H1 (cell line): ENCODE measurements at places on chromosomes 6 and 20. TPM values are rescaled to one million over a fixed set of nuclear protein-coding genes. Genes with fewer than 3 reads are reported as not detected.

GRCh38 chr6:148556410-148556809 lies 190.4 kb upstream of the UST start:
- peaks cover 7% of the 10 kb centered on the region; the same call in 1 of the 2 replicates for H3K27me3 ChIP-seq
- H3K27ac ChIP-seq = no peak overlapping the region
- no peak for DNase-seq
- H3K36me3 ChIP-seq = no peaks in the 10 kb centered on the region

- H3K27ac ChIP-seq = peak overlapping the region; percentile 68
- no peaks in the 10 kb centered on the region for H3K36me3 ChIP-seq
- H3K4me1 ChIP-seq = no peaks in the 10 kb centered on the region
- H3K4me3 ChIP-seq = peak overlapping the region; percentile 75
- no peaks in the 10 kb centered on the region for H3K27me3 ChIP-seq
Observed at GRCh38 chr6:77368660-77369313, 94.5 kb downstream of the HTR1B start.

- no peaks in the 10 kb centered on the region for H3K4me1 ChIP-seq
- no peaks in the 10 kb centered on the region for H3K36me3 ChIP-seq
- H3K27me3 ChIP-seq = no peaks in the 10 kb centered on the region
- H3K4me3 ChIP-seq = no peak overlapping the region
- H3K27ac ChIP-seq = no peak overlapping the region
Observed at GRCh38 chr20:17369506-17369905, 142.7 kb downstream of the PCSK2 start.

DNA sequence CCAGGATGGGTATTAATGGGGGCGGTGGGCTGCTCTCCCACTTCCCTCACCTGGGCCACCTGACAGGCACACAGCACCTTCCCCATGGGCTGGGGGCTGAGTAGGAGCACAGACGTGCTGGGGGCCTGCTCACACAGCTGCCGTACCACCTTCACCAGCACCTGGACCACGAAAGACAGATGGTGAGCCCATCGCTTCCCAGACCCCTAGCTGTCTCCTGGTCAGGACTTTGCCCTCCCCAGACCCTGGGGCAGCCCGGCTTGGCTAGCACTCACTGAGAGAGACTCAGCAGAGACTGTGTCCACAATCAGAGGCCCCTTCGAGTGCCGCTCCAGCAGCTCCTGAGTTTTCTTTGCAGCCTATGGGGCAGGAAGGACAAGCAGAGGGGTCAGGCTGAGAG lies 12.0 kb downstream of the AARS2 start:
- no peak overlapping the region for H3K27ac ChIP-seq
- peaks cover 12% of the 10 kb centered on the region for H3K27me3 ChIP-seq
- H3K36me3 ChIP-seq = peaks cover 19% of the 10 kb centered on the region
- H3K4me1 ChIP-seq = peaks cover 9% of the 10 kb centered on the region; the same call in 1 of the 2 replicates

DNA sequence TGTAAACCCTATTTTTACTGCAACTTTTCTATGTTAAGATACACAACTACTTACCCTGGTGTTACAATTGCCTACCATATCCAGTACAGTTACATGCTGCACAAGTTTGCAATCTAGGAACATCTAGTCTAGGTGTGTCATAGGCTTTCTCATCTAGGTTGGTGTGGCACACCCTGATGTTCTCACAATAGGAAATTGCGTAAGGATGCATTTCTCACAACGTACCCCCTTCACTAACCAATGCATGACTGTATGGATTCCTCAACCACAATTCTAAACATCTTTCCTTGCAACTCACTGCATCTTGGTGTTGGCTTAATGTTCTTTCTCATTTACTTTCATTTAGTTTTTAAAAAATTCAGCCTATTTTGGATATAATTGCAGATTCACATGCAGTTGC lies 31.6 kb downstream of the GJA10 start:
- H3K4me3 ChIP-seq = no peak overlapping the region
- H3K27me3 ChIP-seq = no peaks in the 10 kb centered on the region
- H3K4me1 ChIP-seq = no peaks in the 10 kb centered on the region
- no peak overlapping the region for H3K27ac ChIP-seq
- no peaks in the 10 kb centered on the region for H3K36me3 ChIP-seq

DNA sequence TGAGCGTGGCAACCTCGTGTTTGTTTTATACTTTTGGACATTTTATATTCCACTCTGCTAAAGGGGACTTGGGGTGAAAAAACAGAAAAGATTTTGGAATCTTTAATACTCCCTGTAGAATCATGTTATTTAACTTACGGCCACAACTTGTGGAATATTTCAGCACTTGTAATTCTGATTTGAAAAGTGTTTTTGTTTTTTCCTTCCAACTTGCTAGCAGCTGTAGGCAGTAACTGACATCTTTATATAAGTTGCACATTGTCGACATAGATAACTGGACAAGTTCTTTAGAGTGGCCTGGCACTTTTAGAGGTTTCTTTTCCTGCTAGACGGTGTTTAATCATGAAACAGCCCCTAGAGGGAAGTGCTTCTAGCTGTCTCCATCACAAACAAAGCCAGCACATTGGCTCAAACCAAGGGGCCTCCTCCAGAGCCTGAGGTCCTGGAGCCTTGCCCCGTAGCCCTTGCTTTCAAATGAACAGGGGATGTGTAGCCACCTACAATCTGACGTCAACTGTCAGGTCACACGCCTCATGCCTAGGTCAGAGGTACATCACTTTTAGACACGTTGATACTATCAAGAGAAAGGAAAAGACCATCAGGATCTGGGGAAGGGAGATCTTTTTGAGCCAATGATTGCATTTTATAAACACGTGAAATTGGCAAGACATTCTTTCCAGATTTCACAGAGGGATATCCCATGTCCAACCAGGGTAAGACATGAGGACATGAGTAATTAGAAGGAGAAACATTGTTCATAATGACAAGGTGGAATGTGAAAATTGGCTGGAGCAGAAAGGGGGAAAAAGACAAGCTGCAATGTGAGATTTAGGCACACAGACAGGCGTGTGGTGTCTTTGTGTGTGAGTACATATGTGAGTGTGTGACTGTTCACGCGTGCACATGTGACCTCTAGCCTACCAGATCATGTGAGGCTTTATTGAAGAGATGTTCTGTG lies 92.1 kb downstream of the TXNDC5 start:
- no peak overlapping the region for H3K4me3 ChIP-seq
- no peak overlapping the region for H3K27ac ChIP-seq
- no peaks in the 10 kb centered on the region for H3K4me1 ChIP-seq
- H3K36me3 ChIP-seq = no peaks in the 10 kb centered on the region

- no peaks in the 10 kb centered on the region for H3K36me3 ChIP-seq
- no peaks in the 10 kb centered on the region for H3K4me1 ChIP-seq
- H3K4me3 ChIP-seq = no peak overlapping the region
- no peak overlapping the region for H3K27ac ChIP-seq
- no peaks in the 10 kb centered on the region for H3K27me3 ChIP-seq
- DNase-seq = no peak
Observed at GRCh38 chr6:132693478-132693877, 20.4 kb downstream of the VNN1 start.

DNA sequence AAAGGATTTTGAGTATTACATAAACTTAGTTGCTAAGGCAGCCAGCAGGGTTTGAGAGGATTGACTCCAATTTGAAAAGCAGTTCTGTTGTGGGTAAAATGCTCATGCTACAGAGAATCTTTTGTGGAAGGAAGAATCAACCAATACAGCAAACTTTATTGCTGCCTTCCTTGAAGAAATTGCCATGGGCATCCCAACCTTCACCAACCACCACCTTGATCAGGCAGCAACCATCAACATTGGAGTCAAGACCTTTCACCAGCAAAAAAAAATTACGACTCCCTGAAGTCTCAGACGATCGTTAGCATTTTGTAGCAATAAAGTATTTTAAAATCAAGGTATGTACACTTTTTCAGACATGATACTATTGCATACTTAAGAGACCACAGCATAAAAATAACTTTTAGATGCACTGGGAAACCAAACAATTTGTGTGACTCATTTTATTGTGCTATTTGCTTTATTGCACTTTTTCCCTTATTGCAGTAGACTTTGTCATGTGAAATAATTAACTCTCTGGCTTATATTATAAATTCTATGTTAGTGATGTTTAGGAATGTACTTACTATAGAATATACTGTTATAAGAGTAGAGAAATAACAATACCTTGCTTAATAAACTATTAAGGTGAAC lies 390.8 kb downstream of the CDKAL1 start:
- no peaks in the 10 kb centered on the region for H3K36me3 ChIP-seq
- no peak overlapping the region for H3K4me3 ChIP-seq
- no peak for DNase-seq

DNA sequence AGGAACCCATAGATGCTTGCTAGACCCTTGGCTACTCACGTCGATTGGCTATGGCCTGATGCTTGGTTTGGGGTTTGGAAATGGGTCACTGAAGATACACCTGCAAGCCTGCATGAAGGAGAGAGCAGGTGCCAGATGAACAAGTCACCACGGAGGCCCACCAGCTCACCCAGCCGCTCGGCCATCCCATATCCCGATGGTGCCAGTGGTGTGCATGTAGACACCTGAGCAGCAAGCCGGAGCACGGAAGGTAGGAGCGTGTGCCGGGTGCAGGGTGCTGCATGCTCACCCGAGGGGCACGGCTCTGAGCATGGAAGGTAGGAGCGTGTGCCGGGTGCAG lies 35.9 kb downstream of the DACT2 start:
- H3K27me3 ChIP-seq = no peaks in the 10 kb centered on the region
- no peaks in the 10 kb centered on the region for H3K36me3 ChIP-seq
- no peak for DNase-seq
- no peaks in the 10 kb centered on the region for H3K4me1 ChIP-seq
- no peak overlapping the region for H3K27ac ChIP-seq

DNA sequence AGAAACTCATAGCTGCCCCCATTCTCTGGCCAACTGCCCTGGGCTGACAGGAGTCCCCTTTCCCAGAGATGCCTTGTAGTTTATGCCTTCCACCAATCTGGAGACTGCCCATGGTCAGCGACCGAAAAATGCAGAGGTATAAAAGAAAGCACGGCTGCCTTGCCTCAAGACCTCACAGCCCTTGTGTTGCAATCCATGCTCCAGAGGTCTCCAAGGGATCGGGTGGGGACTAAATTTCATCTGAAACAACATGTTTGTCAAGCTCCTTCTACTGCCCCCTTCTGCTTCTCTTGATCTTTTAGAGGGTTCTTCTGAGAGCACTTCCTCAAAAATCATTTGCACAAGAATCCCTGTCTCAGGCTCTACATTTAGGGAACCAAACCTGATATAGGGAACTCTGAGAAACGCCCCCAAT lies 128.8 kb downstream of the PLCB1 start:
- DNase-seq = no peak
- H3K27me3 ChIP-seq = no peaks in the 10 kb centered on the region
- H3K36me3 ChIP-seq = no peaks in the 10 kb centered on the region
- no peaks in the 10 kb centered on the region for H3K4me1 ChIP-seq

GRCh38 chr6:123127807-123128206 lies 131.8 kb downstream of the CLVS2 start:
- no peaks in the 10 kb centered on the region for H3K4me1 ChIP-seq
- H3K27me3 ChIP-seq = no peaks in the 10 kb centered on the region
- H3K36me3 ChIP-seq = no peaks in the 10 kb centered on the region
- DNase-seq = no peak
- H3K4me3 ChIP-seq = no peak overlapping the region

DNA sequence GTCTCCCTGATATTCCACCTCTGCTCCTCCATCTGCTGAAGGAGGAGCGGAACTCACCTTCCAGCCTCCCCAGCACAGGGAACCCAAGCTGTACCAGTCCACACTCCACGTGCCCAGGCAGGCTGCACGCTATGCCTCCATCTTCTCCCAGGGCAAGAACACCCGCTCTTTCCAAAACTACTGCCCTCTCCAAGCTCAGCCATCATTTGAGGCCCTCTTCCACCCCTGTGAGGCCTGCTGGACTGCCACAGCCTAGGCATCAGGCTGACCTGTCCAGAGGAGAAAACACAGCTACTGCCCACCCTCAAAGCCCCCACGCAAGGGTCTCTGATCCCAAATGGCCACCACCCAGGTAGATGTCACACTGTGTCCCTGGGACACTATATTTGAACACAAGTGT lies 99.9 kb downstream of the PRND start:
- H3K4me1 ChIP-seq = peaks cover 4% of the 10 kb centered on the region
- DNase-seq = no peak
- peak overlapping the region; percentile 86 for H3K4me3 ChIP-seq
- H3K27ac ChIP-seq = no peak overlapping the region
- no peaks in the 10 kb centered on the region for H3K36me3 ChIP-seq

DNA sequence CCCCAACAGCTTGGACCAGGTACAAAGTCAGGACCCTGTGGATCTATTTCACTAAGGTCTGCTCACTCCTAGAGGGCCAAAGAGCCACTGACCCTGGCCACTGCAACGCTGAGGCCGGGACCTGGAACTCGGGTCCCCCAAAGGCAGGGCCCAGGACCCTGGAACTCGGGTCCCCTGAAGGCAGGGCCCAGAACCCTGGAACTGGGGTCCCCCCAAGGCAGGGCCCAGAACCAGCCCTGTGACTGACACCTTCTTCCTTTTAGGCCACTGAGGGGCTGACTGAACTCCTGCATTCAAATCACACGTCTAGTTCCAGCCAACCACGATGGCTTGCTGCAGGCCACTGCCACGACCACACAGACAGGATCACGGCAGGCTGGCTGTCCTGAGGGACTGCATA lies 9.4 kb downstream of the TCFL5 start:
- no peaks in the 10 kb centered on the region for H3K27me3 ChIP-seq
- H3K4me1 ChIP-seq = no peaks in the 10 kb centered on the region
- peaks cover 26% of the 10 kb centered on the region for H3K36me3 ChIP-seq
- DNase-seq = no peak
- no peak overlapping the region for H3K4me3 ChIP-seq

- no peak for DNase-seq
- H3K36me3 ChIP-seq = no peaks in the 10 kb centered on the region
- H3K27me3 ChIP-seq = no peaks in the 10 kb centered on the region
- H3K4me3 ChIP-seq = no peak overlapping the region
- H3K27ac ChIP-seq = no peak overlapping the region
Observed at GRCh38 chr6:56767892-56768531, 125.3 kb upstream of the DST start.

- H3K4me3 ChIP-seq = no peak overlapping the region
- no peaks in the 10 kb centered on the region for H3K27me3 ChIP-seq
- H3K27ac ChIP-seq = no peak overlapping the region
- no peaks in the 10 kb centered on the region for H3K4me1 ChIP-seq
Observed at GRCh38 chr6:41625442-41625841, 12.8 kb upstream of the MDFI start.

- no peak overlapping the region for H3K4me3 ChIP-seq
- no peaks in the 10 kb centered on the region for H3K27me3 ChIP-seq
- no peak overlapping the region for H3K27ac ChIP-seq
Observed at GRCh38 chr20:41989935-41990635, 371.9 kb upstream of the CHD6 start.

GRCh38 chr6:145327586-145327985 lies 407.7 kb downstream of the EPM2A start:
- H3K27ac ChIP-seq = no peak overlapping the region
- H3K4me1 ChIP-seq = no peaks in the 10 kb centered on the region
- no peaks in the 10 kb centered on the region for H3K36me3 ChIP-seq
- no peaks in the 10 kb centered on the region for H3K27me3 ChIP-seq
- no peak overlapping the region for H3K4me3 ChIP-seq

GRCh38 chr6:153564803-153565202 lies 433.7 kb upstream of the RGS17 start:
- no peaks in the 10 kb centered on the region for H3K36me3 ChIP-seq
- no peak overlapping the region for H3K27ac ChIP-seq
- no peak for DNase-seq
- H3K4me3 ChIP-seq = no peak overlapping the region
- no peaks in the 10 kb centered on the region for H3K27me3 ChIP-seq

- no peaks in the 10 kb centered on the region for H3K4me1 ChIP-seq
- no peak for DNase-seq
- no peak overlapping the region for H3K4me3 ChIP-seq
- no peak overlapping the region for H3K27ac ChIP-seq
- H3K27me3 ChIP-seq = no peaks in the 10 kb centered on the region
- H3K36me3 ChIP-seq = no peaks in the 10 kb centered on the region
Observed at GRCh38 chr20:44460795-44461141, 14.9 kb upstream of the TTPAL start.

GMPR gene
- total RNA-seq = 0.99 and 1.2 TPM in 2 replicates

TSHZ2 gene
- 0.30 and 0.48 TPM in 2 replicates for total RNA-seq

BMP7 gene
- total RNA-seq = 7.2 and 9.2 TPM in 2 replicates

SLC17A3 gene
- not detected in 2 replicates for total RNA-seq

RTF2 gene
- 51.2 and 51.4 TPM in 2 replicates for total RNA-seq

HCK gene
- 0.37 and 0.82 TPM in 2 replicates for total RNA-seq

RRAGD gene
- total RNA-seq = 29.7 and 30.8 TPM in 2 replicates
